ENCODE measurements at places on chromosomes 13 and 19. TPM values are rescaled to one million over a fixed set of nuclear protein-coding genes. Genes with fewer than 3 reads are reported as not detected.

- no peak for DNase-seq
- no peaks in the 10 kb centered on the region for H3K27me3 ChIP-seq
- no peak overlapping the region for H3K27ac ChIP-seq
Observed at GRCh38 chr19:47896773-47897172, 10.7 kb upstream of the SULT2A1 start.

- no peaks in the 10 kb centered on the region for H3K36me3 ChIP-seq
- H3K27ac ChIP-seq, result no peak overlapping the region
- H3K4me1 ChIP-seq, result no peaks in the 10 kb centered on the region
- no peak overlapping the region for H3K4me3 ChIP-seq
- no peak for DNase-seq
Observed at GRCh38 chr19:39590265-39590664, 12.1 kb upstream of the LGALS13 start.

Gene SIGLEC11
- total RNA-seq, result not detected

DNA sequence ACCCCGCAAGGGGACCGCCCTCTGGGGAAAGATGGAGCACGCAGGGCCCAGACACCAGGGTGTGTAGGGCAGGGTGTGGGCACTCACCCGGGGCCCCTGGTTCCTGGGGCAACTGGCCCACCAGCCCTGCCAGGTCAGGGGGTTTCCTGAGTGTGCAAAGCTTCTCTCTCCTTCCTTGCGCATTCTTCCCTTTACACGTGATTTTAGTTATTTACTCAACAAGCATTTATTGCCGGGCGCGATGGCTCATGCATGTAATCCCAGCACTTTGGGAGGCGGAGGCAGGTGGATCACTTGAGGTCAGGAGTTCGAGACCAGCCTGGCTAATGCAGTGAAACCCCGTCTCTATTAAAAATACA, 20.4 kb downstream of the PRR36 start:
- no peaks in the 10 kb centered on the region for H3K36me3 ChIP-seq
- no peak overlapping the region for H3K27ac ChIP-seq
- H3K4me3 ChIP-seq, result no peak overlapping the region

Gene DCUN1D2
- total RNA-seq, result 16.8 TPM

DNA sequence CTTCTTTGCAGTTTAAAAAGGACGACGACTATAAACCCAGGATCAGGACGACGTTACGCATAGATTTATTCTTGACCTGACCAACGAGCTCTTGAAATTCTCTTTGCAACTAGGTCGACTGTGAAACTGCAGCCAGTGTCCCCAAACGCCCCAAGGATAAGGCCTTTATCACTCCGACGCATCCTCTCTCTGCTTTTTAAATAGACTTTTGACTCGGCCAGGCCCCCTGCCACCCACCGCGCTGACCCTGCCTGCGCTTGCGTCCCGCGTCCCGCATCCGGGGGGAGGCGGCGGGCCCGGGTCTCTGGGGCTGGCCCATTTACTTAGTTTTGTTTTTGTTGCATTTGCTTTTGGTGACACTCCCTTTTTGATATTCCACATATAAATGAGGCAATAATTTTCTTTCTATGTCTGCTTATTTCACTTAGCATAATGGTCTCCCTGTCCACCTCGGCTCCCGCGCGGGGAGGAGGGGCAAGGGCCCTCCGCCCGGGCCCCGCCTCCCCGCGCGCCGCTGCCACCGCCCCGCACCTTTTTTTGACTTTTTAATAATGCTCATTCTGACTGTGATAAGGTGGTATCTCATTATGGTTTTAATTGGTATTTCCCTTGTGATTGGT, 17.4 kb downstream of the RB1 start:
- peak overlapping the region; percentile 57 for H3K4me3 ChIP-seq
- no peak overlapping the region for H3K27ac ChIP-seq
- H3K36me3 ChIP-seq, result no peaks in the 10 kb centered on the region
- no peaks in the 10 kb centered on the region for H3K27me3 ChIP-seq

Gene ZNF428
- 23.8 TPM for total RNA-seq

Gene ASF1B
- 75.0 TPM for total RNA-seq

Gene OR4F17
- total RNA-seq, result not detected

DNA sequence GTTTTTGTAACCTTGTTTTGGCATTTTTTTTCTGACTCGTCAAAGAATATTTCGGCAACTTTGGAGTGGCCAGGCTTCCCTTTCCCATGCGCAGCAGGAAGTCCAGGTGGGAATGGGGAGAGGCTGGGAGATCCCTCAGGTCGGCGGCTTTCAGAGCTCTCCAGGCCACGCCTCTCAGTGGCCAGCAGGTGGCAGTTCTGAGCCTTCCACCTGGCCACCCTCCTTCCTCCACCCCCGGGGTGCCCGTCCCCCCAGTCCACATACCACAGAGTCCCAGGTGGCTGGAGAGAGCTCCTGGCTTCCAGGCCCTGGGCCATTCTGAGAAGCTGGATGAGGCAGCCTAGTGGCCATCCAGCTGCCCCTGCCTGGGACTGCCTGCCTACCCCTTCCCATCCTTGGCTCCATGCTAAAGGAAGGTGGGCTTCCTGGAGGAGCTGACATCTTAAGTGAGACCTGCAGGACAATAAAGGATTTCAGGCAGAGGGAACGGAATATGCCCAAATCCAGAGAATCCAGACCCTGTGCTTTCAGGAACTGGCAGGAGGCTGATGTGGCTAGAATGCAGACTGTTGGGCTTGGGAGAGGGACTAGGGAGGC, 46.3 kb downstream of the CCNE1 start:
- no peak overlapping the region for H3K27ac ChIP-seq
- peak; percentile 44 for DNase-seq
- H3K4me3 ChIP-seq, result no peak overlapping the region

DNA sequence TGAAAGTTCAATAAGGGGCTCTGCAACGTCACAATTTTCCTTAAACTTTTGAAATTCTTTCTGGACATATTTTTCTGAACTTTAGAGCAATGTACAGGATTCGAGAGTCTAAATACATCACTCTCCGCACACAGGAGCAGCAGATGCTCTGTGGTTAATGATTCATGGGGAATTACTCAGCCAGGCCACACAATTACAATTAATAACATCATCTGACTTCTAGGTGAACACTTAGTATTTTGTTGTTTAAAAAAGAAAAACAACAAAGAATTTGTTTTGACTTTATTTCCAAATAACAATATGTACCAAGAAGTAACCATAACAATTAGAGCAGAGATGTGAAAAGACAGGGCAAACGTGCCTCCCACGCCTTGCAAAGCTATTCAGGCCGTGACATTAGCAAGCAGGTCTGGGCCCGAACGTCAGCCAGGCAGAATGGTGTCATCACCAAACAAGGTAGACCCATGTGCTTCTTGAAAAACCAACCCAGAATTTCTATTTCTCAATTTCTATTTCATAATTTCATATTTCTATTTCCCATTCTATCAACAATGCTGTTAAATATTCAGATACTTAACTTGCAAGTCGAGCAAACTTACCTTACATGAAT, 236.3 kb downstream of the COL4A1 start:
- no peaks in the 10 kb centered on the region for H3K4me1 ChIP-seq
- DNase-seq, result no peak
- no peak overlapping the region for H3K27ac ChIP-seq

GRCh38 chr13:33146843-33147611, 130.8 kb downstream of the KL start:
- H3K4me3 ChIP-seq, result no peak overlapping the region
- no peaks in the 10 kb centered on the region for H3K36me3 ChIP-seq
- H3K27ac ChIP-seq, result no peak overlapping the region

Gene UGGT2
- 0.20 TPM for total RNA-seq

Gene HIF3A
- not detected for total RNA-seq

All from CD8-positive, alpha-beta memory T cell (primary cell).